ENCODE measurements at places on chromosomes 4 and X. TPM values are rescaled to one million over a fixed set of nuclear protein-coding genes. Genes with fewer than 3 reads are reported as not detected.

DNA sequence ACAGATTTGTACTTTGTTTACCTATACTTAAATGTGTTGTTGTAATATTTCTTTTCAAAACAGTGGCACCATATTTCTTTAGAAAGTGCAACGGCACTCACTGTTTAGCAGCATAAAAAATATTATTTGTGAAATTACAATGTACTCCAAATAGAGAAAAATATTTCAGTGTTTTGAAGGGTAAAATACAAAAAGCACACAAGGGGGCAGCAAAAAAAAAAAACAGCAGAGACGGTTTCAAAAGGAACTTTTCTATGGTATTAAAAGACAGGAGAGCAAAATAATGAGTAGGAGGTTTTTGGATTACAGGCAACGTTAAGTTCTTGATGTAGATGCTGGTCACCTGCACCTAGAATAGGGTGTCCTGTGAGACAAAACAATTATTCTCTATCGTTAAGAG is 2.0 kb downstream of the NUDT11 start:
- DNase-seq: no peak

DNA sequence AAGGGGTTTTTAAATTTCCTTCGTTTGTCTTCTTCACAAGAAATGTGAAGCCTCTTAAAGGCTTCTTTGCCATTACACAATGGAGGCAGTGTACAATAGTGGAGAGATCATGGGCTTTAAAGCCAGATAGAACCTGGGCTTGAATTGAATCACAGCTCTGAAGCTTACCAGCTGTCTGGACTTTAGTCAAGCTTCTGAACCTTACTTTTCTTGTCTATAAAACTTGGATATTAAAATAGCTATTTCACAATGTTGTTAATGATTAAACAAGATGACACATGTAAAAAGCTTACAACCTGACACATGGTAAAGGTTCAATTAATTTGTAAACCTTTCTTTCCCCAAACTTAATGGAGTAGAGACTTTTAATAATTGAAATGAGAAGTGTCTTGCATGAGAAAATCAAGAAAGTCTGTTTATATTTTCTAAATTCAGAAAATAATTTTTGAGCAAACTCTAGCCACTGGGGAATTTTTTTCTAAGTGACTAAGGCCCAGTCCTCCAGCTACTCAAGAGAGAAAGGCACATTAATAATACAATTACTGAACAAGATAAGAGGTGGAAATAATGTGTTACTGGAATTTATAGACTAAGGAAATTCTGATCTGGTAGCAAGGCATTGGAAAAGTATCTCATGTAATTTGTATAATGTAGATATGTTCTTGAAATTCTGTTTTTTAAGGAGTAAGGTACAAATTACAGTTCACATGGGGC is 21.7 kb upstream of the TBC1D8B start:
- no peak for DNase-seq

- no peak for DNase-seq
Measured at GRCh38 chr4:123555807-123556273, 159.2 kb downstream of the SPRY1 start.

- DNase-seq: peak; percentile 28
Measured at GRCh38 chr4:98642991-98643426, 15.4 kb downstream of the TSPAN5 start.

DNA sequence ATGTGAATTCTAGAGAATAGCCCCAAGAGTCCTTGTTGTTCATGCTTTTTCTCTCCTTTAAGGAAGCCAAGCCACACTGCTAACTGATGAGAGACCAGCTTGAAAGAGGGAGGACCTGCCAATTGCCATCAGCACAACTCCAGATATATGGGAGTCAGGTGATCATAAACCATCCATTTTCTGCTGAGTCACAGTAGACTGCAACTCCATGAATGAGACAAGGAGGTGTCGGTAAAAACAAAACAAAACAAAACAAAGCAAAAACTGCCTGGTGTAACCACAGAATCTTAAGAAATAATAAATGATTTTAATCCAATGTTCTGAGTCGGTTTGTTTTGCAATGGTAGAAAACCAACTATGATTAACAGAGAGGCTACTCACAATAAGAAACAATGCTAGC is 837.3 kb downstream of the PCDH7 start:
- DNase-seq: no peak

DNA sequence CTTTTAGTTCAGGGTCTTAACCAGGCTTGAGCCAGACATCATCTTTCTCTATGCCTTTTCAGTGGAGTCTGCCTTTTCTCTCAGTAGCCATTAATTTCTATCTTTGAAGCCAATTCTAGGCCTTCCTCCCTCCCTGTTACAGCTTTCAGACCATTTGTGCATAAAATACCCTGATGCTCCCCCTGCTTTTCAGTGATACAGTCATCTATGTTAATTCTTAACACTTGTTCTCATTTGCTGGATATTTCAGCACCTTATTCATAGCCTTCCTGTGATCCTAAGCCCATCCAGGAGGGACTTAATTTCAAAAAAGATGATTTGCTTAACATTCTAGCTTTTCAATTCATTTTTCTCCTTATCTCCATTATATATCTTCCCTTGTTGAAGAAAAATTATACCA is 42.3 kb downstream of the ANXA10 start:
- no peak for DNase-seq

DNA sequence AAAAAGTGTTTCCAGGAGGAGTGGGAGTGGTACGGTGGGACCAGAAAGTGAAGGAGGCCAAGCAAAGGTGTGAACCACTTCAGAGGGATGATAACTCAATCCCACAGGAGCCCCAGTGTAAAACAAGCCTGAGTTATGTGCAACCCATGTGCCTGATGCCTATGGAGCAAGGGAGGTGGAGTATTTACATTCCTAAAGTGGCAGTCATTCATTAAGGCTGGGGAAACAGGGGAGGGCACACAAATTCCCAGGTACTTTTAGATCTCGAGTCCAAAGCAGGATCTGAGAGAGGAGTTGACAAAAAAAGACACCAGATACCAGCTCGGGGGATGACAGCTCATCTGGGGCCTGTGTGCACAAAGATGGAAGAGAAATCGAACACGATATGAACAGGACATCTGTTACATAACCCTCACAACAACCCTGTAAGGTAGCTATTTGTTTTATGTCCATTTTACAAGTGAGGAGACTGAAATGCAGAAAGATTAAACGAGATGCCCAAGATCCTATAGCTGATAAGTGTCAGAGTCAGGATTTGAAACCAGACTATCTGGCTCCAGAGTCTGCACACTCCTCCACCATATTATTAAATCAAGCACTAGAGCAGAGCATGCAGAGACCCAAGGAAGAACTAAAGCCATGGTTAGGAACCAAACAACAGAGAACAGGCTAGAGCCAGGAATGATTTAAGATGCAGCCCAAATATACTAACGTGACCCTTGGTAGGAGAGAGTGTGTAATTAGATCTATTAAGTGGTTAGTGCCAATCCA is 91.9 kb upstream of the MAPK10 start:
- no peak for DNase-seq

DNA sequence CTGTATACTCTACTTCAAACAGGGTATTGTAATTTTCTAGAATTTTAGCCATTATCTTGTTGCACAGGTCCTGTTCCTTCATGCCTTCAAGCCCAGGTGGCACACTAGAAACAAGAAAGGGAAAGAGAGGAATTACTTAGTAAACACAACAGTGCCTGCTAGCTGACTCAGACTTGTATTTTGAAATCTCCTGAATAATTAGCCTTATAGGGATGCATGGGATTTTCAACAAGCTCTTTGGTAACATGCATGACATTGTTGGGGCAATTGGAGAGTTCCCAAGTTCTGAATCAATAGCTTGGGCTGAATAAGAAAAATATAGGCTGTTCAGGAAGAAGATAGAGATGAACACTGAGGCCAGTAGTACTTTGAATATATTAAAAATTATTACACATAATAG is 118.8 kb downstream of the FAM13A start:
- DNase-seq: no peak

DNA sequence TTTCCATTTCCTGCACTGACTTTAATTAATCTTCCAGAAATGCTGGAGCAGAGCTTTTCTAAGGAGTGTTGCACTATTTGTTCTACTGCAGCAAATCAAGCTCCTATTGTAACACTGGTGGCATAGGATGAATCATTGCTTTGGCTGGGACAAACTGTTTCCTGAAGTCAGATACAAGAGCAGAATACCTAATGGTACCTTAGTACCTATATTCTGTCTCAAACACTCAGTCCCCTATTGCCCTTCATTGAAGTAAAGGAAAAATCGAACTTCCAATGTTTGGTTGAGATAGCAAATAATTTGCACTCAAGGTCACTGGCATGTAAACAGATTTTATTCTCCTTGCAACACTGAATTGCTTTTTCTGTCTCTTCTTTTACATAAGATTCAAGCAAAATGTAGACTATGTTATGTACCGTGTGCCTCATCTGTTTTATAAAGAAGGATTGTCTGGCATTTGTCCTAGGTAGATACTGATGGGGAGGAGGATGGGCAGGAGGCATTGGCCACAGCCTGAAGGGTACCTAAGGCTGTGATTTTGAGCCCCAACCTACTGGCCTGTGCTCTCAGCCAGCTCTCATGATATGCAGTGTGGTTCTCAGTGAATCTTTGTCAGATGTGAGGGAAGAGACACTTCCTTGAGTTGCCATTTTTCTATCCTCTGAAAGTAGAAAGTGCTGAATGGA is 141.6 kb downstream of the AASDH start:
- DNase-seq: no peak

GRCh38 chr4:102534845-102535244 is 33.7 kb downstream of the NFKB1 start:
- no peak for DNase-seq

DNA sequence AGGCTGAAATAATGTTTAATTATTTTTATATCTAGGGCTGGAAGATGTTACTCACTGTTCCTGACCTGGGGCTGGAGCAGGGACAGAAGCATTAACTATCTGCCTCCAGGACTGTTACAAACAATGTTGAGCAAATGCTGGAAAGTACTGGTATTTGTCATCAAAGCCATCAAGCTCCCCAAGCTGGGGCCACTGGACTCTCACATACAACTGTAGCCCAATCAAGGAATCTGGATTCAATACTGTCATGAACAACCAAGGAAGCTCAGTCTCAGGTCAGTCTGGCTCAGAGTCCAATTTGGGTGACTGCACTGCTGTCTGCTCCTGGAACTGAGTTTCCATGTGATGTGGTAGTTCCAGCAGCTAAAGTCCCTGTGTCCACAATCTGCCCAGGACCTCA is 50.4 kb downstream of the APOO start:
- DNase-seq: no peak

GRCh38 chr4:170777663-170778062 is 687.9 kb upstream of the AADAT start:
- DNase-seq: no peak

- DNase-seq: no peak
Measured at GRCh38 chr4:107691378-107691777, 28.7 kb downstream of the PAPSS1 start.

- DNase-seq: peak; percentile 39
Measured at GRCh38 chr4:153232768-153233167, 28.5 kb downstream of the TRIM2 start.

GRCh38 chrX:19182785-19183184 is 60.5 kb upstream of the ADGRG2 start:
- no peak for DNase-seq

DNA sequence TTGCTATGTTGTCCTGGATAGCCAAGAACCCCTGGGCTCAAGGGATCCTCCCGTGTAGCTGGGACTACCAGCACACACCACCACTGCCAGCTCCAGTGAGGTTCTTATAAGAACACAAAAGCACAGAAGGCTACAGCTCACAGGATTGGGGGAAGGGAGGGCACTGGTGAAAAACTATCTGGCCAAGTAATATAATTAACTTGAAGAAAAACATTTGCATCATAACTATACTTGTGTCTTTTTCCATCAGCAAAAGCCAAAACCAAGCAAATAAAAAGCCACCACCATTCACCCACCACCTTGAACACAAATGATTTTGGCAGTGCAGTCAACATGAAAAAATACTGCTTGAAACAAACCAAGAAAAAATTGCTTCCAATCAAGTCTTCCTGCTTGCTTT is 188.2 kb downstream of the MAML3 start:
- no peak for DNase-seq

DNA sequence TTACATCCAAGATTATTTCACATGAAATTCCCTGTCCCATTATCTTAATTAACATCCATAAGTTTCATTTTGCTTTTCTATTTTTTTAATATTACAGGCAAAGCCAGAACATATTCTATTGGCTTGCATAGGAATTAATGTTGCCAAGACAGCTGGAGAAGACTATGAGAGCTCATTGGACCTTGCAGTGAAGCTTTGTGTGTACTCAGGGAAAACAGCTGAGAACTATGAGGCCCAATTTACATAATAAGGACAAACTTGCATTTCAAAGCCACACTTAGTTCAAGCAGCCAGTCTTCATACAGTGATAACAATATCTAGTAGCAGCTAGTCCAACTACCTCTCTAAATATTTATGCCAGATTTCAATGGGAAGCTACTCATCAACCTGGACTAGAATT is 134.4 kb downstream of the DDX53 start:
- no peak for DNase-seq

- no peak for DNase-seq
Measured at GRCh38 chrX:16587836-16588235, 62.1 kb upstream of the S100G start.

DNA sequence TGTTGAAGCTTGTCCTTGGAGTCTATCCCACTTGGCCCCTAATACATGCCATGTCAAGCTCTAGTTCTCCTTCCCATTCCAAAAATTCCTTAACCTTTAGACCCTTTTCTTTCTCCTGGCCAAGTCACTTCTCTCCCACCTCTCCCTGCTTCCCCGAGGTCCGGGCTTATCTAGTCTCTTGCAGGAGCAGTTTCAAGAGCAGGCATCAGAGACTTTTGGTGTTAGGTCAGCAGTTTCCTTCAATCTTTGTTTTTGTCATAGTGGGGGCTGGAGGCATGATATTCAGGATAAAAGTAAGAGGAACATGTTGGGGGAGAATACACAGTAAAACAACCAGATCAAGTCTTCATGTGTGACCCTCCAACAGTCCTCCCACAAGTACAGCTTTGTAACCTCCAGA is 11.5 kb upstream of the IDS start:
- DNase-seq: no peak

GRCh38 chrX:49186125-49187027 is at the start of gene PRICKLE3:
PRICKLE3 (minus strand) TSS chrX:49186373; CDS start chrX:49186297, 76 bp downstream.
- peak; percentile 82 for DNase-seq

ZCCHC12 gene
- total RNA-seq: 0.14 TPM

FGF2 gene
- total RNA-seq: 1.2 TPM

CYBB gene
- not detected for total RNA-seq

TRAM1L1 gene
- not detected for total RNA-seq

IL1RAPL1 gene
- not detected for total RNA-seq

NHSL2 gene
- total RNA-seq: 0.10 TPM

GYG2 gene
- total RNA-seq: not detected

TLR1 gene
- 4.0 TPM for total RNA-seq

UCHL1 gene
- 2.0 TPM for total RNA-seq

ADRA2C gene
- not detected for total RNA-seq

FOXP3 gene
- total RNA-seq: 7.1 TPM
